Naive thymus-derived CD4-positive, alpha-beta T cell (primary cell): ENCODE measurements at places on chromosomes 1 and 21. TPM values are rescaled to one million over a fixed set of nuclear protein-coding genes. Genes with fewer than 3 reads are reported as not detected.
A peak's percentile ranks its signal among the peaks of the same experiment; 100 is the strongest.

- no peak for DNase-seq
These were observed 58.9 kb downstream of the ATP1A1 start for GRCh38 chr1:116431870-116432500.

DNA sequence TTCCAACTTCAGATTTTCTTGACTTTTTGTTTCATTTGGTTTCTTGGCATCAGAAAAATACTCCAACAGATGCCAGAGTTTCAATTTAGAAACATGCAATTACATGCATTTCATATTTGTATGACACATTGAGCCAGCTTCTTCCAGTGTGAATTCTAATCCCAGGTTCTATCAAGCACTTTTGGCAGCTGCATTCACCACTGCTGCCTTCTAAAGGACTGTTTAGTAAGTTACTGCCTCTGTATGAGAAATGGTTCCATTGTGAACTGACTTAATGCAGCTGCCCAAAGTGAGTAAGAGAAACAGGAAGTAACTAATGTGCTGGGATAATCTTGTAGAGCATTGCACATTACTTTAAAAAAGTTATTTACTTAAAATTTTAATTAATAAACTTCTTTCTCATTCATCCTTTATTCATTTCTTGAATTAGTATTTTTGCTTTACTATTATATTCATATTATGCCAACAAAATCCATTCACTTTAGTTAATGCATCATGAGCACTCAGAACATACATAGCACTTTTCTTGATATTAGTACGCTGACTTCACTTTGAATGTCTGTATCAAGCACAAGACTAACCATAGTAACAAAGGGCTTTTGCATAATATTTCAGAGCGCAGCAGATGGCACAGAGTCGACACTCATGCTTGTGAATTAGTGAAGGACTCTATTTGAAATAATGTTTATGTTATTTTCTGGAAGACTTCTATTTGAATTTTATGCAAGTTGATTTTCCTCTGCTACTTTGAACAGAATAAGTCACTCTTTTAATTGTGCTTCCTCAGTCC lies 9.8 kb downstream of the RGS18 start:
- no peak for DNase-seq

- no peak for DNase-seq
These were observed 4.1 kb upstream of the GNPAT start for GRCh38 chr1:231236938-231237337.

DNA sequence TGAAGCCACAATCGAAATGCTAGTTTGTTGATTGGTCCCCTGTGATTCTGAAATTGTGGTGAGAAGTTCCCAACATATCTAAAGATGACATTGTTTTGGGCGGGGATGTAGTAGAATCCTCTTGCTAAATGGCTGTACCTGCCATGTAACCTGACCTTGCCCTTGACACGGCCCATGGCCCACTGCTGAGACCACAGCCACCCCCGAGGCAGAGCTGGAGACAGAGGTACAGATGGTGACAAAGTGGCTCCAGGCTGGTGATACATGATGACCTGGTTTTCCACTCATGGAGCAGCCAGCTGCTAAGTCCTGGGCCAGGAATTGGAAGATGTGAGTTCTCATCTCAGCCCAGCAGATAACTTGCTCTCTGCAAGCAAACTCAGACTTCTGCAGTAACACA lies 226.5 kb downstream of the FOXD2 start:
- DNase-seq = no peak

GRCh38 chr1:200260597-200261335 lies 149.1 kb downstream of the ZNF281 start:
- DNase-seq = no peak

- DNase-seq = no peak
These were observed 63.1 kb downstream of the CDC14A start for GRCh38 chr1:100415498-100415778.

GRCh38 chr1:18808550-18808949 lies 50.9 kb downstream of the TAS1R2 start:
- no peak for DNase-seq

DNA sequence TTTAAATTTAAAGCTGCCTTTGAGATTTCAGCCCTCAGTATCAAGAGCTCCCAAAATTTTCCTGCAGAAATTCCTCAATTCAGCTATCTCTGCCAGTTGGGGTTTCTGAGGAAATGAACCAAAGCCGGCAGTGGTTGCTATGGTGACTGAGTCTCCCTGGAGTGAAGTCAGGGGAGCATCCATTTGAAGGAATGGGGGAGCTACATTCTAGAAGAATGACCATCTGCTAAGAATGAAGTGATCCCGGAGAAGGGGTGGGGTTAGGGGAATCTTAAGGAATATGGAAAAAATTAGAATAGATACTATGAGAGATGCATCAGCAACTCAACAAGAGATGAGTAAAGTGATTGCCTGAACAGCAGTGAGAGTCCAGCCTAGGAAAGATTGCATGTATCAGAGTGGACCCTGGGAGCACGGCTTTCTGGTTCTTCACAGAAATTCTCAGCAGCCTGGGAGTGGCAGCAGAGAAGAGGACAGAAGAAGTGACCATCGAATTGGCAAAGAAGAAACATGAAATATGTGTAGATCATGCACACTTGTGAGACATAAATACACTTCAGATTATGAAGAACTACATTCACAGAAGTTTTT lies 94.7 kb downstream of the CHD1L start:
- DNase-seq = no peak

DNA sequence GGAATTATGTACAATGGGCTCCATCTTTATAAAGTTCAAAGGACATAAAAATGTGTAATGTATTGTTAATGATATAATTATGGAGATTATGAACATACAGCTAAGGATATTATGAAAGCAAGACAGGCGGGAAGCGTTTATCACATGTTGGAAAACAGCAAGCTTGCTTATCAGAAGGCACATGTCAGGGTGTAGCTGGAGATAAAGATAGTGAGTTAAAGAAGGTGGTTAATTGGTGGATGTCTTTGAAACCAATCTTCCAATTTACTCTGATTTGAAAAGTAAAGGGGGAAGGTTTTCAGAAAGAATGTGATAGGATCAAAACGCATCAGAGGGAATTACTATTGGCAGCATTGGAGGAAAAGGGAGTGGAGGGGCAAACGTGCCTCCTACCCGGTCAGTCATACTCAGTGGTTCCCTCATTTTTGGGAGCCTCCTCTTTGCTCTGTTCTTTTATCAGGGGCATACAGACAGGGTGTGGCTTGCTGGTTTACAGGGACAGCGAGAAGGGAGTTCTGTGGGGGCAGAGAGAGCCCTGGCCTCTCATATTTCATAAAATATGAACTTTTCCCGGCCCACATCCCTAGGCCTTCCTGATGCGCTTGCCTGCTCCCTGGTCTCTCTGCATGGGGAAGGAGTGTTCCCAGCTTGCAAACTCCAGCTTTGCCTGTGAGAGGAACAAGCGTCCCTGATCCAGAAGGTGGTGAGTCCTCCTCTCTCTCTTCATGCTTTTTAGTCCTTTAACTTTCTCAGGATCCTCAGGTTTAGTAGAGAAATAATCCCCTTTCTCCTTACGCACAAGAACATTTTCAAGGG lies 8.0 kb upstream of the SVBP start:
- DNase-seq = no peak

DNA sequence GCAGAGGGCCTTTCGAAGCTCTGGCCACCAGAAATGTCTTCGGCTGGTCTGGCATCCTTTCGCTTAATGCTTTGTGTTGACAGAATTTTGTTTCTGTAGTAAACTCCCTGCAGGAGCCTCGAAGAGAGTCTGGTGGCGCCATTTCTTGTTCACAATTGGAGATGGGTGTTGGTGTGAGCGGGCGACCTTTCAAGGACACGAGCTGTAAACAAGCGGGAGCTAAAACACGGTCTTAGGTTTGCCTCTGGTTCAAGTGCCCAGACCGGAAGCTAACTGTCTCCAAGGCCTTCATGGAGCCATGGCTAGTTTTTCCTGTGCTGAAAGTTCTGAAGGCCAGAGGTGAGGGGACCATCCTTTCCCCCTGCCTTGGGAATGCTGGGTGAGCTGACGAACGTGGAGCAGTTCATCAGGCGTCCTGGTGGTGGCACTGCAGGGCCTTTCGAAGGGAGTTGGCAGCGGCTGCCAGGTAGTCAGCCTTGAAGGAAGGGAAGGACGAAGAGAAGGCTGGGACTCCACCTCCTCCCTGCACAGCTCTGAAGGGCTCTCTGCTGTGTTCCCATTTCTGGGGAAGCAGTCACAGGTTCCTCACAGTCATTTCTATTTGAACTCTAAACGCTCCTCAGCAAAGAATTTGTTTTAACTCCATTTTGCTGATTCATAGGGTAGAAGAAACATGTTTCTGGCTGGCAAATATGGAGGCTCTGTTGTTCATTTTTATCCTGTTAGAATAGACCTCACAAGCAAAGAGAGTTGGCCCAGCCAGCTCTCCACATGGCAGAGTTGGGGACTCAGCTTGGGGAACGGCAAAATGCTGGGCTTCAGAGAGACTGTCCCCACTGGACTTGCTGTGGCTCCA lies 35.2 kb downstream of the URB2 start:
- DNase-seq = peak; percentile 53

Gene CYP4A22
- polyA plus RNA-seq = not detected

- no peak for DNase-seq
These were observed 7.9 kb upstream of the GNPAT start for GRCh38 chr1:231232870-231233734.

DNA sequence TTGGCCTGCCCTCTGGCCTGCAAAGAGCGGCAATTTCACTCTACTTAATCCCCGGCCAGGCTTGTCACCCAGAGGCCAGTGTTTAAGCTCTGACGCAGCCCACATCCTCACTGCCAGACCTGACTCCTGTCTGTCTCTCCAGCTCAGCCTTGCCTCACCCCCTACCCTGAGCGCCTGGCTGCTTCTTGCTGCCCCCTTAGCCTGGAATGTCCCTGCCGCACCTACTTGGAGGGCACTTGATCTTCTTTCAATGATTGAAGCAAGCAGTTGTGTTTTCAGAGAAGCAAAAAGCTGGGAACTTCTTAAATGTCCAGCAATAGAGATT lies 87.4 kb upstream of the ZBTB40 start:
- DNase-seq = no peak

Gene IPP
- 14.5 TPM for polyA plus RNA-seq

DNA sequence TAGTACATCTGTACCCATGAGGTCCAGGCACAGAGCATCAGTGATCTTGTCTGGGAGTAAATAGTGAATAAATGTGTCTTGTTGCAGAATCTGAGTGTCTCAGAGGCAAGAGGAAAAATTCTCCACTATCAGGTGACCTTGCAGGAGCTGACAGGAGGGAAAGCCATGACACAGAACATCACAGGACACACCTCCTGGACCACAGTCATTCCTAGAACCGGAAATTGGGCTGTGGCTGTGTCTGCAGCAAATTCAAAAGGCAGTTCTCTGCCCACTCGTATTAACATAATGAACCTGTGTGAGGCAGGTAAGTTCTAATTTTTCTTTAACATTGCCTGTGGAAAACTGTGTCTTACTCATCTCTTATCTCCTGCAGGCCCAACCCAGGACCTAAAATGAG lies 43.1 kb downstream of the IL12RB2 start:
- no peak for DNase-seq

DNA sequence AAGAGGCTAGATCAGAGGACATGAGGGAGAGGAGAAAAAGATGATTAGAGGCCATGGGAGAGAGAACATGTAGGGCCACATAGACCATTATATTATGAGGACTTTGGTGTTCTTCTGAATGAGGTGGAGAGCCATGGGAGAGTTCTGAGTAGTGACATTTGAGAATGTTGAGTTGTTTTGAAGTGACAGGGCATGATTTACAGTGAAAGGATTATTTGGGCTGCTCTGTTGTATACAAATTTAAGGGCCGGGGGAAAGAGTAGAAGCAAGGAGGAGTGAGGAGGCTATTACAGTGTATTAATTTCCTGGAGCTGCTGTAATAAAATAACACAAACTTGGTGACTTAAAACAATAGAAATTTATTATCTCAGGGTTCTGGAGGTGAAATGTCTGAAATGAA lies 102.5 kb upstream of the RGS4 start:
- DNase-seq = no peak

DNA sequence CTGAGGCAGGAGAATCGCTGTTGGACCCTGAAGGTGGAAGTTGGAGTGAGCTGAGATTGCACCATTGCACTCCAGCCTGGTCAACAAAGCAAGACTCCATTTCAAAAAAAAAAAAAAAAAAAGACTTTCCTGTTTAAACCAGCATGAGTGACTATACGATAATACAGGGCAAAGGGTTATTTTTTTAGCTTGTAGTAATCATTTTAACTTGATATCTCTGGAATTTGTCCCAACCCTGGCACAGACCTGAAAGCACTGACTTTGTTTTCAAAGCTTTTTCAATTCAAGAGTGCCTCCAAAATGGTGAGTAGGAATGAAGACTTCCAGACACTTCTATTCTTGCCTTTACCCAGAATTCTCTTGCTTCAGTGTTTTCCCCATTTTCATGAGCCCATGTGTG lies 4.4 kb upstream of the TMCO2 start:
- DNase-seq = no peak

DNA sequence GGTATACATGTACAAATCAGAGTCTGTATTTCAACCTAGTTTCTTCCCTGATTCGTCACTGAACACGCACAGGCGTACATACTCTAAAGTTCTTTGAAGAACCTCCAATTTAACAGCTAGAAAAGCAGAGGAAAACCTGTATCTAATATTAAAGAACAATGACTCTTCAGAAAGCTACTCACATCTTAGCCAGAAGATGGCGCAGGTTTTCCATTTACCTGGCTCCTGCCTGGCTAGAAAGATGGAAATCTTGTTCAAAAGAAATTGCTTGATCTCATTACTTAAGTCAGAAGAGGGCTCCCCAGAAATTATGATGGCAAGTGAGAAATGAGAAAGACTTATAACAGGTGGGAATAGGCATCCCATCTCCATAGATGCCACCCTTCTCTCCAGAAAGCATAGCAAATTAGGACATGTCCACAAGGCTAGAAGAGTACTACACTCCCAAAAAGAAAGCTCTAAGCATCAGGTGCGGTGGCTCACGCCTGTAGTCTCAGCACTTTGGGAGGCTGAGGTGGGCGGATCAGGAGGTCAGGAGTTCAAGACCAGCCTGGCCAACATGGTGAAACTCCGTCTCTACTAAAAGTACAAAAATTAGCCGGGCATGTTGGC lies 19.0 kb upstream of the L1TD1 start:
- peak; percentile 46 for DNase-seq

DNA sequence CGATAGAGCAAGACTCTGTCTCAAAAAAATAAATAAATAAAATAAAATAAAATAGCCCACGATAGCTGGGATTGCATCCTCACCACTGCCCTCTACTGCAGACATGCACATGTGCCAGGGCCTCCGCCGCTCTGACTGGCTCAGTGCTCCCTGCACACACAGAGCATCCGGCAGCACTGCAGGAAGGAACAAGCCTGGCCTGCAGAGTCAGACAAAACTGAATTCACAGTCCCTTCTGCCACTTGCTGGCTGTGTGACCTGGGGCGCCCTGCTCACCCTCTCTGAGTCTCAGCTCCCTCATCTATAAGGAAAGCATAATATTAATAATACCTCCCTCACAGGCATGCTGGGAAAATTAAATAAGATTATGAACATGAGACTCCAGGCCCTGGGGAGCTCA lies 35.4 kb downstream of the CSMD2 start:
- DNase-seq = no peak

DNA sequence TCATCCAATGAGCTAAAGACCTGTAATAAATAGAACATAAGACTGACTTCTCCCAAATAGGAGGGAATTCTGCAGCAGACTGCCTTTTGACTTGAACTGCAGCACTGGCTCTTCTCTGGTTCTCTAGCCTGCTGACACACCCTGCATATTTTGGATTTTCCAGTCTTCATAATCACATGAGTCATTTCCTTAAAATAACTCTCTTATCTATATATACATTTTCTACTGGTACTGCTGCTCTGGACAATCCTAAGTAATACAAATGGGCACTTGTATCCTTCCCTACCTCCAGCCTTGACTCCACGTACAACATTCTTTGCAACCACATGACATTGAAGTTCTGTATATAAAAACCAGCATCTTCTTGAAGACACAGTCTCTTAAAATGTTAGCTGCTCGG lies 429.4 kb upstream of the TMPRSS15 start:
- DNase-seq = no peak
